Jurkat, Clone E6-1 (cell line): ENCODE measurements at places on chromosomes 5 and 9.

GRCh38 chr9:71748280-71748743, 20.0 kb downstream of the CEMIP2 start:
- DNase-seq, result no peak

- DNase-seq, result no peak
These were observed at the start of gene DMRT2 for GRCh38 chr9:1050125-1050895. Gene DMRT2, plus strand, starts transcription at chr9:1050357. Its CDS starts 1,257 bp downstream, at chr9:1051614.

DNA sequence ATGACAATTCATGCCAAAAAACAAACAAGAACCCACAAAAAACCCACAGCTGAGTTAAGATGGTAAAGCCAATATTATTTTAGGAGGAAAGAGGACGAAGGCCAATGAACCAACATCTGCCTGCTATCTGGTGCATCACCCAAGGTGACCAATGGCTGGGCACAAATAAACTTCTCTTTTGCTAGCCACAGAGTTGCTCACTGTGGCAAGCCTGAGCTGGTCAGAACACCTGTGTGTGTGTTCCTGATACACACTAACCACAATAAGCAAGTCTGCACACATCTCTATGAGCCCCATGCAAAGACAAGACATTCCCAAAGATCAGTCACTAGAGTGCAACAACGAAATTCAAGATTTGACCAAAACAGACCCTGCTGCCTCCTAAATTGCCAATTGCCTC, 63.1 kb downstream of the RNF38 start:
- DNase-seq, result no peak

- DNase-seq, result no peak
These were observed 241.4 kb upstream of the ZNF462 start for GRCh38 chr9:106621313-106622163.

GRCh38 chr5:178235588-178235974, 3.0 kb upstream of the PHYKPL start:
- DNase-seq, result no peak

GRCh38 chr5:5141625-5142525, 1.7 kb downstream of the ADAMTS16 start:
- peak; percentile 59 for DNase-seq

GRCh38 chr5:53041071-53041692, 52.0 kb downstream of the ITGA2 start:
- DNase-seq, result no peak

DNA sequence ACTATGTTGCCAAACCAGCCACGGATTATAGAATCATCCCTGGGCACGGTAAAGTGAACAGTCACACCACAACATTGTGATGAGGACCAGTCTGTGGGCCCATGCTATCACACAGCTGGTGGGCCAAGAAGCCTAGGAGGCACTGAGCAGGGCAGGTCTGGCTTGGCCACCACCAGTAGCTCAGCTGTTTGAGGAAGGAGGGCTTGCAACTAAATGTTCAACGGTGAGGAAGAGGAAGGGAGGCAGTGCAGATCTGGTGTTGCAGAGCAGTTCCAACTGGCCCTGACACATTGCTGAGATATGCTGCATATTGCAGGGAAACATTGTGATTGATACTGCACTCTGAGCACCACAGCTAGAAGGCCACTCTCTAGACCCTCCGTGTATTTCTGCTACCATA, 77.9 kb upstream of the ATG10 start:
- DNase-seq, result no peak

DNA sequence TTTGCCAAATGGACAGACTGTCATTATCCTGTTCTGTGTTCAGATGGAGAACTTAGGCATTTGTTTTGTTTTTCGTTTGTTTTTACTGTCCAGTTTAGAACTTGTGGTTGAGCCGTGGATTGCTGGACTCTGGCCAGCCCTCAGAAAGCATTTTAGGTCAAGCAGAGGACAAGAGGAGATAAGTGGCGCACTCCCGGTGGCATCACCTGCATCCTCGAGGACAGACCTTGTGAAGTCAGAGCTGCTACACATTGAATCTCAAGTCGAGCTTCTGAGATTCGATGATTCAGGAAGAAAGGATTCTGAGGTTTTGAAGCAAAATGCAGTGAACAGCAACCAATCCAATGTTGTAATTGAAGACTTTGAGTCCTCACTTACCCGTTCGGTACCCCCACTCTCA, 8.9 kb downstream of the MTRR start:
- no peak for DNase-seq
